ENCODE measurements at places on chromosomes 11 and 22. TPM values are rescaled to one million over a fixed set of nuclear protein-coding genes. Genes with fewer than 3 reads are reported as not detected.
A peak's percentile ranks its signal among the peaks of the same experiment; 100 is the strongest.

DERL3 gene
- 8.7 TPM for total RNA-seq

DNA sequence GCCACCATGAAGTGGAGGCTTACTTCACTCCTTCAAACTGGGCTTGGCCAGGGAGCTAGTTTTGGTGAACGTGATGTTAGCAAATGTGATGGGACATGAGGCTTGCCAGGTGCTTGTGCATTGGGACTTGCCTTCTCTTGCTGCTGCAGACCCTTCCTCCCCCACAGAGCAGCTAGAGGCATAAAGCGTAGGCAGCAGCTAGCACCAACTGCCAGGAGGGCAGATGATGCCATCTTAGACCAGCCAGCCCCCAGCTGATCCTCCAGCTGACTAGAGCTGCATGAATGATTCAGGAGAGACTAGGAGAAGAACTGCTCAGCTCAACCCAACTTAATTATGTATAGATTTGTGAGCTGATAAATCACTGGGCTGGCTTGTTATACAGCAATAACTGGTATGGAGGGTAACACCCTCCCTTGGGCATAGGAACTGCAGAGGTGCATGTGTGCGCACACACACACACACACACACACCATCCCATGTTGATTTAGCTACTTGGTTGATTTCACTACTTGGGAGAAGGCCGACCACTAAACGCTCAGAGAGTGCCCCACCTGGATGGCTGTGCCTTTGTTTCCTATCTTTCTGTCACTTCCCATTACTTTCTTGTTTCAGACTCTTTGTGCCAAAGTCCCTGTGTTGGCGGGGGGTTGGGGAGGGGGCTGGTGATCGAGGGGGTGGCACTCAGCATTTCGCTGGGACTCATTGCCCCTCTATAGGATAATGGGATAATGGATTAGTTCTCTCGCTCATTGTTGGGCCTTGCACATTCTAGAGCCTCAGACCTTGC, 202.8 kb downstream of the ADAMTS15 start:
- peak; percentile 20 for DNase-seq
- H3K27ac ChIP-seq = no peak overlapping the region
- H3K4me1 ChIP-seq = peaks cover 4% of the 10 kb centered on the region
- no peak overlapping the region for H3K4me3 ChIP-seq
- no peaks in the 10 kb centered on the region for H3K27me3 ChIP-seq
- no peaks in the 10 kb centered on the region for H3K36me3 ChIP-seq

SCGB2A2 gene
- total RNA-seq = not detected

UBASH3B gene
- total RNA-seq = 9.5 TPM

DNA sequence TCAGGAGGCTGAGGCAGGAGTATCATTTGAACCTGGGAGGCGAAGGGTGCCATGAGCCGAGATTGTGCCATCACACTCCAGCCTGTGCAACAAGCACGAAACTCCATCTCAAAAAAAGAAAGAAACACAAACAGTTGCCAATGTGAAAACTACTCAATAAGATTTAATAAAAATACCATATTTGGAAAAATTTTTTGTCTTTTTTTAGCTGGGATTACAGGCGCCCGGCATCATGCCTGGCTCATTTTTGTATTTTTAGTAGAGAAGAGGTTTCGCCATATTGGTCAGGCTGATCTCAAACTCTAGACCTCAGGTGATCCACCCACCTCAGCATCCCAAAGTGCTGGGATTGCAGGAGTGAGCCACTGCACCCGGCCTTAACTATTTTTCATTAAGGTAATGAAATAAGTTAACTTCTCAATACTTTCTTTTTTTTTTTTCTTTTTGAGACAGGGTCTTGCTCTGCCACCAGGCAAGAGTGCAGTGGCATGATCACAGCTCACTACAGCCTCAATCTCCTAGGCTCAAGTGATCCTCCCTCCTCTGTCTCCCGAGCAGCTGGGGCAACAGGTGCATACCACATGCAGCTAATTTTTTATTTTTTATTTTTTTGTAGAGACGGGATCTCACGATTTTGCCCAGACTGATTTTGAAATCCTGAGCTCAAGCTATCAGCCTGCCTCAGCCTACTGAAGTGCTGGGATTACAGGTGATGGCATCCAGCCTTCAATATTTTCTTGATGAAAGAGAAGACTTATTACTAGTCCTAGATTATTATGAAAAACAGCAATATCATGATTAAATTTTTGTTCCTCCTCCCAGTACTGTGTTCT, 4746.2 kb upstream of the OR11H1 start:
- no peak overlapping the region for H3K4me3 ChIP-seq
- DNase-seq = no peak
- H3K27me3 ChIP-seq = no peaks in the 10 kb centered on the region
- no peaks in the 10 kb centered on the region for H3K36me3 ChIP-seq
- no peak overlapping the region for H3K27ac ChIP-seq
- no peaks in the 10 kb centered on the region for H3K4me1 ChIP-seq
